ENCODE measurements at places on chromosomes 12 and 14.
A peak's percentile ranks its signal among the peaks of the same experiment; 100 is the strongest.

- no peak for DNase-seq
Measured at GRCh38 chr14:60648934-60649874, at the start of gene SIX1. SIX1 (minus strand) TSS chr14:60649477; CDS start chr14:60649189, 288 bp downstream.

- no peak for DNase-seq
Measured at GRCh38 chr14:31884776-31885379, 192.2 kb upstream of the ARHGAP5 start.

DNA sequence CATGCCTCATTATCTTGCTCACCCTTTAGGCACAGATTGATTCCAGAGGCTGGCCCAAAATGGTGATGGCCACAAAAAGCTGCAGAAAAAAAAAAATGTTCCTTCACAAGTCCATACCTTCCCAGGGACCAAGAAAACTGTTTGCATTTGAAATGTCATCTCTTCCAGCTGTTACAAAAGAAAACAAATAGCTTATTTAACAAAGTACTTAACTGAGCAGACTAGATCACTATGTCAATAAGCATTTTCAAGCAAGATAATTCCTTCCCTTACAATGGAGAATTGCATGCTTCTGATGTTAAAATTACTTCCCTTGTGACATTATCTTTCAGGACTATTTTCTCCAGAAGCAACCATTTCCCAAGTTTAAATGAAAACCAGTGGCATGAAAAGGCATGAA, 377.9 kb upstream of the KITLG start:
- no peak for DNase-seq

GRCh38 chr12:56332512-56333196, 1.1 kb downstream of the PAN2 start:
- DNase-seq = no peak

GRCh38 chr14:67533754-67534085, 630 bp downstream of the PLEKHH1 start:
- no peak for DNase-seq

GRCh38 chr14:102610968-102611811, 18.7 kb downstream of the RCOR1 start:
- no peak for DNase-seq

- DNase-seq = no peak
Measured at GRCh38 chr12:131917711-131918306, 11.3 kb upstream of the PUS1 start.

- DNase-seq = no peak
Measured at GRCh38 chr14:69428289-69428998, 30.0 kb downstream of the SLC39A9 start.

DNA sequence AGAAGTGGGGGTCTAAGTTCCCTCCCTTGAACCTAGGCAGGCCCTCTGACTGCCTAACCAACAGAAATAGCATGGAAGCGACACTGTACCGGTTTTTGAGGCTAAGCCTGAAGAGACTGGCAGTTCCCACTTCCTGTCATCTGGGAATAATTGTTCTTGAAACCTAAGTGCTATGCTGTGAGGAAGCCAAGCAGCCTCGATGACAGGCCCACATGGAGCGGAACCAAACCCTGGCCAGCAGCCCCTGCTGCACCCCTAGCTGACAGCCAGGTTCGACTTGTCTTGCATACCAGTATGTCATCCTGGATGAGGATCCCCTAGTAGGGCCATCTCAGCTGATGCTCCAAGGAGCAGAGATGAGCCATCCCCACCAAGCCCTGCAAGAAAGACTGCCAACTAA, 6.4 kb upstream of the GPR68 start:
- no peak for DNase-seq

GRCh38 chr12:97800561-97800960, 338.0 kb downstream of the RMST start:
- no peak for DNase-seq

- no peak for DNase-seq
Measured at GRCh38 chr12:57638096-57638495, 5.1 kb upstream of the B4GALNT1 start.

DNA sequence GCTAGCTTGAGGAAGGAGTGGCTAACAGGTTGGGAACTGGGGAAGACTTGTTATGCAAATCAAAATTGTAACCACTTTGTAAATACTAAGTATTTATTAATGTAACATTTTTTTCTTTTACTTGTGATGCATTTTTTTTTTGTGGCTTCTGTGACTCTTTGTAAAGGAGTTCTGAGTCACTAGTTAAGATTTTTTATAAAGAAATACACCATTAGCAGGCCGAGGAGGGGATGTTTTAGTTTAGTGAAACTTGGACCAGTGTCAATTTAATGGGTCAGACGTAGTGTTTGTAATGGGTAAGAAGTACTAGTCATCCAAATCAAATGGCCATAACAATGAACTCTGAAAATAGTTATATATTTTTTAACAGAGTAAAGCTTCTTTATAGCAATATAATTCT, 43.1 kb downstream of the AKAP6 start:
- DNase-seq = no peak

GRCh38 chr12:66516561-66516960, 162.3 kb downstream of the GRIP1 start:
- DNase-seq = no peak

DNA sequence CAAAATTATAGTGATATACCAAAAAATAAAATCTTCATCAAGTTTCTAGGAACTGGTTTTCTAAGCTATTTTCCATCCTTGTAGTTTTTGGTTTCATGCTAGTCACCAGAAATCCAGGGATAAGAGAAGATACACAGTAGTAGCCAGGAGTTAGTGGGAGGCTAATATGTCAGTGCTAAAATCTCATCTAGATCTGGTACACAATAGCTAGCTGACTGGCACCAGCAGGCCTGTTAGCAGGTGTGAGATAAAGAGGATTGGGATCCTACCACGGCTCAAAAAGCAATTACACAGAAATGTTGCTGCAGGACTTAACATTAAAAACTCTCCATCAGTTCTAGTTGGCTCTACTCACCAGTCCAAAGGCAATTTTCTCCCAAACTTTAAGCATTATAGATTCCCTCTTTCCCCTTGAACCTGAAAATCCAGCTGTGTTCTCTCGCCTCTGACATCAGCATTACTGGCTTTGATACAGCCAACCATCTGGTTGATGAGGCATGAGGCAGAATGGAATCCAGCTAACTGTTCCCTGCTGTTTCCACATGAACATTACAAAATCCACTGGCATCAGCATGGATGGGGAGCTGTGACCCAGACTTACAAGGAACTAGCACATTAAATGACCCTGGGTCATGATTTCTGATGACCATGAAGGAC, 41.8 kb upstream of the CCDC196 start:
- no peak for DNase-seq

DNA sequence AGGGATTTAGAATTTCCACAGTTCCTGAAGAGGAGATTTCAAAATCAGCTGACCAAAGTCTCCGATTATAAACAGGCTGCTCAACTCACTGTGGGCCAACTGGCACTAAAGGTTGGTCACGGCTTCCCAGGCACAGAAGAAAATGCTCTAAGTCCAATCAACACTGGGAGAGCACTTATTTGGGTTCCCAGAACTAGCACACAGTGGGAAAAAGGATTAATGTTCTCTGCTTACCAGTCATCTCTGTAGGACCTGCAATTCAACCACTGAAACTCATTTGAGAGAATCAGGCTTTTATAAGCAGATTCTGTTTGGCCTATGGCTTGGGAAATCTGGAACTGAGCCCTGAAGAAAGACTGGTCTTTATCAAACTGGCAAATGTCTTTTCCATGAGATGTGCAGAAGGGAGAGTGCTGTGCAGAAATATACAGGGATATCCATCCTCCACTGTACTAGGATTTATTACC, 49.4 kb downstream of the ABCC9 start:
- no peak for DNase-seq

GRCh38 chr12:87274594-87275245, 754.5 kb downstream of the C12orf50 start:
- no peak for DNase-seq

GRCh38 chr14:37870632-37871346, 275.4 kb downstream of the TTC6 start:
- DNase-seq = no peak

DNA sequence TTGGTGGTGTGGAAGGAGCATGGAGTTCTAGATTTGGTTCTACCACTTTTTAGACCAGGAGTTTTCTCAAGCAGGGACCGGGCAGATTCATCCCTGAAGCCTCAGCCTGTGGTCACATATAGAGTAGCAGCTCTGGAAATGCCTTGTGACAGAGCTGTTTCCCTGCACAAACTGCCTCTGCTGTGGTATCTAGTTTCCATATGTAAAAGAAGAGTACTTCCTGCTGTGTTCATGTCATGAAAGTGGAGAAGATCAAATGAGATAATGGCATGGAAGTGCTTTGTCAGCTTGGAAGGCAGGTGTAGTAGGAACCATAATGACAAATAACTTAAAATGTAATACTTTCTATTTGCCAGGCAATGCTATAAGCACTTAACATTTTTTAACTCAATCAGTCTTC, 26.1 kb downstream of the OTUB2 start:
- DNase-seq = no peak

GRCh38 chr14:97517566-97518234, 720.5 kb downstream of the VRK1 start:
- no peak for DNase-seq

DNA sequence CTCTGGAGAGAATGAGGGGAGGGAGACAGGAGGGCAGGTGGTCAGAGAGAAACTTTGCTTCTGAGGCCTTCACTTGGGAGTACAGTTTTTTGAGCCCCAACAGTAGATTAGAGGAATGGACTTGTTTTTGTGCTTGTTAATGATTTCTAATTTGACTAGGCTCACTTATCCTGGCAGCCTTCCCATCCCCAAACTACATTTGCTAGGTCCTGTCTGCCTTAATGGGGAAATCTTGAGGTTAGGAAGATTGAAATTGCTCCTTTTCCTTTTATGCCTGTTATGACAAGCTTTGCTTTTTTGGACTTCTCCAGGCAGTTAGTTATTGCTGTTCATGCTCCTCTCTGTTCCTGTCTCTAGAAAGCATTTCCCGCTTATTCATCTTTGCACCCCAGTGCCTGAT, 37.7 kb downstream of the SYNE2 start:
- no peak for DNase-seq

DNA sequence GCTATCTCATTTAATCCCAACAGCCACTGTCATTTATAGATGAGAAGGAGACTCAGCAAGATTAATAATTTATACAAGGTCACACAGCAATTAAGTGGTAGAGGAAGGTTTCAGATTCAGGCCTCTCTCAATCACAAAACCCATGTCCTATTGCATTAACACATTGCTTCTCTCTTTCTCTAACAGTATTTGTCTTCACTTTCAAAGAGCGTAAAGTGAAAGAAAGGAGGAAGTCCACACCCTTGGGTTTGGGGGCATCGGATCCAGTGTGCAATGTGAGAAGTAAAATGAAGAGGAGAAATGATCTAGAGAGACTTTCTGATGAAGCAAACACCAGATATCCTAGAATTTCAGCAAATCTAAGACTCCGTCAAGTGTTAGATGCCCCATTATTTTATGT, 7.0 kb upstream of the VRK1 start:
- no peak for DNase-seq

GRCh38 chr12:43120150-43120549, 431.9 kb downstream of the ADAMTS20 start:
- no peak for DNase-seq

DNA sequence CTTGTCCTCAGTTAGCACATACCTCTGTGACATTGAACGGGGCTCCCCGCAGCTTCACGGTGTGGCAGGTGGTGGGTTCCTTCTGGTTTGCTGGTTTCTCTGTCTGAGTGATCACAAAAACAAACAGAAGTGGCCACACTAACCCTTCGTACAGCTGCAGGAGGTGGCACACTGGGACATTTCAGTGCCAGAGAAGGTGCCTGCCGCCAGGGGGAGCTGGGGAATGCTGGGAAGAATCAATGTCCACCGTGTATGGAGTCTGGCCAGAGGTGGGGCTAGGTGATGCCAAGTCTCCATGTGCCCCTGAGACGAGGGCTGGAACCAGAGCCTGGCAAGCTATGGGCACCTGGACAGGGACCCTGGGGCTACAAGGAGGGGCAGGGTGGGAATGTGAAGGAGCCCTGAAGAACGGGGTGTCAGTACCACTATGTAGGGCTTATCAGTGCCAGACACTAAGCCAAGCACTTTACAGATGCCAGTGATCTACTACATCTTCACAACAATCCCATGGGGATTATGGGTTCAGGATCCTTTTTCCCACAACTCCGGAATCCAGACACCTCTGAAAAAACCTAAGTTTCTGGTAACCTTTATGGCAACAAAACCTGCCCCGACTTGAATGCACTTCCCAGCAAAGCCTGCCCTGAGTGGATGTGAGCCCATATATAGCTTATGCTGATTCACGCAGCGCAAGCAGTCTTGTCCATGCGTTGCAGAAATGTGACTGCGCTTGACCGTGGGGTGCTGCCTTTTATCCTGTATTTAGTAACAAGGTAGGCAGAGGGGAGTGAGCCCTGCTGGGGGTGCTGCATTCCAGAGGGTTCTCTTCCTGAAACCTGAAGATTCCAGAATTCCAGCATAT, 10.8 kb downstream of the RBM19 start:
- no peak for DNase-seq

GRCh38 chr12:92987362-92987761, 58.3 kb upstream of the EEA1 start:
- peak; percentile 53 for DNase-seq

DNA sequence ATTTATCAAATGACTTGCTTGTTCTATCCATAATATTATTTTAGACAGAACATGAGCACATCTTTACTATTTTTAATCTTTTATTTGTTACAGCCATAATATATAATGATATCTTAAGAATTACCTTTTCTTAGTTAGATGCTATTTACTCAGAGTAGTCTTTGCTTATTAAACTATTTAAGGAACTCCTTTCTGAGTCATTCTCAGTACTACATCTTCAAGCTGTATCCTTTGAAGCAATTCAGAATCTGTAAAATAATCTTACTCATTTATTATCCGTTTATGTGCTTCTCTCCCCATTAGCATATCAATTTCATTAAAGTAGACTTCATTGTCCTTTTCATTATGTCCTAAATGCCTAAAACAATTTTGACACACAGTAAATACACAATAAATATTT, 240.4 kb upstream of the FAR2 start:
- no peak for DNase-seq

DNA sequence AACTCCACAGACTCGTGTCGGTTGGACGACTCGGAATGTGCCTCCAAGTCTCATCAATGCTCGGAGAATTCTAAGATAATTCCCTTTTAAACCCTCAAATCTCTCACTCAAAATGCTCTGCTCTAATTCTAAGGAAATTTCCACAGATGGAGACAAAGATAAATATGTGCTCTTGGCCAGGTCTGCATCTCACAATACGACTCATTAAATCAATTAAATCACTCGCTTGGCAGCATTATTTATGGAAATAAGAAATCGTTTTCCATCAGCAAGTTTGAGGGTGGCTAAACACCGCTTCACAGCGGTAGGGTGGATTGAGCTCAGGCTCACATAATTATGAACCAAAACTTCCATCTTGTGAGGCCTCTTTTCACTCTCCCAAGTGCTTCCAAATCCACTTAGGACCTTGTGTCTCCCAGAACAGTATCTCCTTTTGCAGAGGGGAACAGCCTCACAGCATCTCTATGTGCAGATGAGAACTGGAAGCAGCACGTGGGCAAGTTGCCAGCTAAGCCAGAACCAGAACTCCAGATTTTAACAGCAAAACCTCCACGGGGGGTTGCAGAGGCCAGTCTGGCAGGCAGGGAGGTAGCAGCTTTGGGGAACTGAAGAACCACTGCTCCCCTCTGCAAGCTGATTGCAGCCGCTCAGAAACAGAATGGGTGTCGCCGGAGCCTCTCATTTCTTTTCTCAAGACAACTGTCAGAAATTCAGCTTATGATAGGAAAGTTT, 43.8 kb downstream of the RIMBP2 start:
- no peak for DNase-seq

- no peak for DNase-seq
Measured at GRCh38 chr12:116427200-116427930, 131.8 kb upstream of the MAP1LC3B2 start.

Measured in CD4-positive, alpha-beta T cell treated with Interleukin-6 at 100 ng/mL for 8 hours (primary cell).